Effector CD8-positive, alpha-beta T cell (primary cell): ENCODE measurements at places on chromosomes 7 and 10.

- no peak for DNase-seq
These were observed 40.2 kb upstream of the LCOR start for GRCh38 chr10:96791902-96792301.

- no peak for DNase-seq
These were observed 9.8 kb upstream of the PNLIPRP3 start for GRCh38 chr10:116417821-116418220.

DNA sequence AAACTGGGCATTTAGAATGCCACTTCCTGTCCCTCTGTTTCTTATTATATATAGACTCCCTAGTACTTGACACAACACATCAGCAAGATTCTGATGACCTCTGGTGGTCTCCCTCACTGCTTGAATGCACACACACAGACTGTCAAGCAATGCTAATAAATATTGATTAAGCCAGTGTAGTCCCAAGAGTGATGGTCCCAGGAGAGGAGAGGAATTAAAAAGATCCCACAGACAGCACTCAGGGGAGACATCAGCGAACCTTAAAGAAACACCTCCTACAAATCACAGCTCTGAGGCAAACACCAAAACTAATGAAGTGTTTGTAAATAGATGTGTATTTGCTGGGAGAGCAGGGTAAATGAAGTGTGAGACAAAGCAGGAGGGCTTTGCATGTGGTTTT lies 1291.2 kb downstream of the XPNPEP1 start:
- DNase-seq: no peak

DNA sequence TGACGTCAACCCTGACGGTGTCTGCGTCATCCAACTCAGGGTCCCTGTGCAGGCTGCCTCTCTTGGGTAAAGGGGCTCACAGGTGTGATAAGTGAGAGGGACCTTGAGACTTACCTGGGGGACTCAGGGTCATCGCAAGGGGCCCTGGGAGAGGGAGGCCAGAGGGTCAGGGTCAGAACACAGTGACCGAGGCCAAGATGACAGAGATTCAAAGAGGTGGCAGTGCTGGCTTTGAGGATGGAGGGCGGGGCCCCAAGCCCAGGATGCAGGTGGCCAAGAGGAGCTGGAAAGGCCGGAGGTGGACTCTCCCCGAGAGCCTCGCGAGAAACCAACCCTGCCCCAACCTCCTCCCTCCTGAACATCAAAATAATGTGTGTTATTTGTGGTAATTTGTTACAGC lies 165.2 kb upstream of the PPP2R2D start:
- no peak for DNase-seq

DNA sequence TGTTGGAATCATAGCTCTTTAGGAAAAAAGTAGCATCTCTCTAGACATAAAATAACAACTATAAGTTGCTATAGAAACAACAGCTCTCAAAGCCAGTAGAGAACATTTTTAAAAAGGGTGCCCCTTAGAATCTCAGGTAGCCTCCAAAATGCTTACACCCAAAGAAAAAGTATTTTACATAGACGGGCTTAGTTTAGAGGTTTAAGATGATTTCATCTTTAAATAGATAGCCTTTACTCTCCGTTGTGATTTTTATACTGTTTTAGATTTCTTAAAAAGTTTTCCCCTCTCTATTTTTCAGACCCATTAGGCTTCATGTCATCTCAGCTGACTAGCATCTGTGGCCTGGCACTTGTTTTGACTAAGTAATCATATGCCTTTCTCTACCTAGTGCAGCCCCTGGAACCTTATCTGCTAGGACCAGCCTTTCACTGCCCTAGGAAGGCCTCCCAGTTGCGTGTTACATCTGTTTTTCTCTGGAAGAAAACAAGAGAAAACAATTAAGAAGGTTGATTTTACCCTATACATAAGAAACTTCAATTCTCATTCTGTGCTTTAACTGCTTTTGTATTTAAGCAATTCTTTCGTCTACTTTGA lies 6.9 kb upstream of the BPGM start:
- DNase-seq: no peak

GRCh38 chr7:158076215-158076614 lies 511.4 kb downstream of the PTPRN2 start:
- DNase-seq: no peak

DNA sequence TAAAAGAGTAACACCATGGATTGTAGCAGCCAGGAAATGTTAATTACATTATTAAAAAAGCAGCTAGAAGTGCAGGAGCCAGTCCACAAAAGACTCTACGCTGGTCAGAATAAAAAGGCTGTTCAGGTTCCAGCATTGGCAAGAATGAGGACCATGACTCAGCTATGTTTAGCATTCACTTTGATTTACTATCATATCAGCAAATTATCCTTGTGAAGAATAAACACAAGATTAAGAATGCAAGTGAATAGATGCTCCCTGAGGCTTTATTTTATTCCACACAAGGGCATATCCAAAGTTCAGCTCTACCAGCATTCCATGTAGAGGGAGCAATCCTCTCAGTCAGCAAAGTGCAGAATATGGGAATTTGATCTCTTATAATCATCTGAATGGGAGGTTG lies 13.6 kb downstream of the DGKB start:
- DNase-seq: no peak

- DNase-seq: no peak
These were observed 41.8 kb upstream of the PLCE1 start for GRCh38 chr10:93951905-93952304.

DNA sequence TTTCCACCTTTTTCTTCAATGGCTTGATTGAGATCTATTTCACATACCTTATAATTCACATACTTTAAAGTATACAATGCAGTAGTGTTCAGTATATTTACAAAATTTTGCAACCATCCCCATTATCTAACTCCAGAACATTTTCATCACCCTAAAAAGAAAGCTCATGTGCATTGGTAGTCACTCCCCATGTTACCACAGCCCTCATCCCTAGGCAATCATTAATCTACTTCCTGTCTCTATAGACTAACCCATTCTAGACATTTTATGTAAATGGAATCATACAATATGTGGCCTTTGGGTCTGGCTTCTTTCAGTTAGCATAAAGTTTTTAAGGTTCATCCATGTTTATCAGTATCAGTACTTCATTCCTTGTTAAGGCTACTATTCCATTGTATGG lies 214.2 kb downstream of the WDR11 start:
- no peak for DNase-seq

GRCh38 chr7:100003711-100004661 lies 11.4 kb upstream of the ZKSCAN1 start:
- no peak for DNase-seq

DNA sequence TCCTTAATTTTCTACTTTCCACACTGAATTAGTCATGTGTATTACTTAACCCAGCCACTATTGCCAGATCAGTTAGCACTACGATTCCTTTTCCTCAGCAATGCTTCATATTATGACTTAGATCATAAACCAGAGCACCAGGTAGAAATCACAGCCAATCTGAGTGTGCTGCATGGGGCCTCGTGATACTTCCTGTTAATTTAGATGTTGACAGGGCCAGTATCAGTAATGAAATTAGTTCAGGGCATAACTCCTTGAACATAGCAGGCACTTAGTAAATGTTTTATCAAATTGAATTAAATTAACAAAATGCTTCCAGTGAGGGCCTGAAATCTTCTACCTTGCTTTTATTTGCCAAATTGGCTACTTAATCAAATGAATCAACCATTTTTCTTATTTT lies 169.3 kb upstream of the LRGUK start:
- DNase-seq: no peak

DNA sequence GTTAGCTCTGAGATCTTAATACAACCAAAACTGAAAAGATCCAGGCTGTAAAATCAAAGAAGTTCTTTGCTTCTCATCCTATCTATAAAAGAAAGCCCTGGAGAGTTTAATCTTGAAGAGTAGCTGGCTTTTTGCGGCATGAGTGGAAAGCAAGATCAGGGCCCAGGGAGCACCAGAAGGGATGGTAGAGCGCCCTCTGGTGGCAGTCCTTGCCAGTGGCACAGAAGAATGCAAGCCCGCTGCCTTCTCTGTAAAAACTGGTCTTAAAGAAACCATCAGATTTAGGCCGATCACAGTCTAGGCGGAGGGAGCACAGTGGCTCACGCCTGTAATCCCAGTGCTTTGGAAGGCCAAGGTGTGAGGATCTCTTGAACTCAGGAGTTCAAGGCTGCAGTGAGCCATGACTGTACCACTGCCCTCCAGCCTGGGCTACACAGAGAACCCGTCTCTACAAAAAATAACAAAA lies 35.6 kb downstream of the CPN1 start:
- peak; percentile 75 for DNase-seq

GRCh38 chr10:77090381-77091356 lies 546.9 kb downstream of the KCNMA1 start:
- DNase-seq: no peak

DNA sequence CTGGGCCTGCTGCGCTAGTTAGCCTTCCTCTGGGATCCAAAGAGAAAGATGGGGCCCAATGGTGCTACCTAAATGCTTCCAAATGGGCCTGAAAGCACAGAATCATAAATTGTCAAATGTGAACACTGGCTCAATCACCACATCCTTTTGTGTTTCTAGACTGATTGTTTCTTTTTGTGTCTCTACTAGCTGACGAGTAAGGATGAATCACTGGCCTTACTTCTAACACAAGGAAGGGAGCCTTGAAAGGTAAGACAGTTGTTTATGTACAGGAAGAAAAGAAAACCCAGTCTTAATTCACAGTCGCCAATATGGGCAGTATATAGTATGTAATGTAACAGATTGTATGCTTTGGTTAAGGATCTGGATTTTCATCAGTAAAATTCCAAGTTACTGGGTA lies 89.5 kb downstream of the ZNF92 start:
- no peak for DNase-seq

- no peak for DNase-seq
These were observed 72.7 kb downstream of the CUBN start for GRCh38 chr10:17056781-17057428.

GRCh38 chr10:15245530-15245929 lies 77.0 kb upstream of the NMT2 start:
- no peak for DNase-seq

DNA sequence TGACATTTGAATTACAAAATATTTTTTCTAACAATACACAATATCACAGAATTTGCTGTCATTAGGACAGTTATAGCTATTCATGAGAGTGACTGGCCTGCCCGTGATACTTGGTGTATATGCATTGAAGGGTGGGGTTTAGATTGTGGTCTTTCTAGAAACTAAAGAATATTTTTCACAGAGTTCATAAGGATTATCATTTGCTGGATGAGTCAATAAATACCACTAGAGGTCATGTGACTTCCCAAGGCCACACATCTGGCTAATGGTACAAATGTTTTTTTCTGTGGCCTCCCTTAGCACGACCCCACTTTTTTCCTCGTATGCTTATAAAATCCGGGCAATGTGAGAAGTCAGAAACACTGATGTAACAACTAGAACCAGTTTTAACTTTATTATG lies 5.2 kb downstream of the OPTN start:
- no peak for DNase-seq

- DNase-seq: no peak
These were observed 6.5 kb upstream of the OIT3 start for GRCh38 chr10:72887043-72887442.

DNA sequence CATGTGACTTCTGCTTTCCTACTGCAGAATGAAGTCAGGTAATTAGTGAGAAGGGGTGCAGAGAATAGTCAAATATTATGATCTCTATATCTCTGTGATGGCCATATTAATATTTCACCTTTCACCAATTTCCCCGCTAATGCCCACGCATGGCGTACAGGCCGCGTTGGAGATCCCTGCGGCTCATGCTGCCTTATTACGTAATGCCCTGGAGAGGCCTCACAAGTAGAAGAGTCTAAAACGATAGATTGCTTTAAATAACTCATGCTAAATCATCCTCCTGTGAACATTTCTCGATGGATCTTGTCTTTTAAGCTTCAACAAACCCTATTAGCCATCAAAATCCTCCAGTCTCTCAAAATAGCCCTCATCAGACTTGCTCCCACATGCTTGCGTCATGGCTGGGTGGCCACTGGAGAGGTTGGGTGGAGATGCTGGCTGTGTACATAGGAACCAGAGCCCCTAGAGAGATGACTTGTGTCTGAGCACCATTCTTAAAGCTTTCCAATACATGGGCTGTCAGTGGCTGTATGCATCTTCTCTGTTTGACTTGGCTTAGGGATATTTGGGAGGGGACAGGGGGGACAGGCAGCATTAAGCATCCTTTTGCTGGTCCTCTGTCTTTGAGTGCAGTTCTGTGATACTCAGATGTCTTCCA lies 79.5 kb upstream of the INSYN2A start:
- no peak for DNase-seq

DNA sequence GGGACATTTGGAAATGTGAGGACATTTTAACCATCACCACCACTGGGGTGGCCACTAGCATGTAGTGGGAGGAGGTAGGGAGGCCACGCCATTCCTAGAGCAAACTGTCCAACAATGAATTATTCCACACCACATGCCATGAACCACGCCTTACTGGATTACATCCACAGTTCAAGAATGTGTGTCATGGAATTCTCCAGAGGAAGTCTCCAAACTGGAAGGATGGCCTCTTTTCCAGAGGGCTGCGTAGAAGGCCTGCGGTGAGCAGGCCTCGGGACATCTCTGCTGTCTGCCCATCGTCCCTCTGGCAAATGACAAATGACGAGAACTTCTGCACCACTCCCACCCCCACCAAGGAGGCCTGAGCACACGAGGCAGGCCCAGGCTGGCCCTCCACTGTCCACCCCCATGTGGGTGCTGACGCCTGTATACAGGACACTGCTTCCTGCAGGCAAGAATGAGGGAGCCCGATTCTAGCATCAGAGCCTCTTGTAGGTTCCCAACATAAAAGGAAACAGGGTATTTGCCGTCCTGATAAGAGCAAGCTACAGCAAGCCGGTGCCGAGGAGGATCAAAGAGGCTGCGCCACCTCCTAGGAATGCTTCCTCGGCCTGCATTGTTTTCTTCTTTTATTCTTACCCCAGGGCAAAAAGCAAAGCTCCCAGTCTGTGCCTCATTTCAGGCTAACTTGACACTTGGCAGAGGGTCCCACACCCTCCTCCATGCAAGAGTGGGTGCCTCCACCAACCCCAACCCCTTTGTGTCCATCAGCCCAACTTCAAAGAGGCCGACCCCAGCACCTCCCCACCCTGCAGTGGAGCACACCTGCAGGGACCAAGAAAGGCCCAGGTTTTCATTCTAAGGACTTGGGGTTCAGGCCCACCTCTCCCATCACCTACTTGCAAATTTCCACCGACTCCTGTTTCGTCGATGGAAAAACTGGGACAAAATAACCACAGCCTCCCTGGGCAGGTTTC lies 23.9 kb downstream of the TNS3 start:
- DNase-seq: no peak

DNA sequence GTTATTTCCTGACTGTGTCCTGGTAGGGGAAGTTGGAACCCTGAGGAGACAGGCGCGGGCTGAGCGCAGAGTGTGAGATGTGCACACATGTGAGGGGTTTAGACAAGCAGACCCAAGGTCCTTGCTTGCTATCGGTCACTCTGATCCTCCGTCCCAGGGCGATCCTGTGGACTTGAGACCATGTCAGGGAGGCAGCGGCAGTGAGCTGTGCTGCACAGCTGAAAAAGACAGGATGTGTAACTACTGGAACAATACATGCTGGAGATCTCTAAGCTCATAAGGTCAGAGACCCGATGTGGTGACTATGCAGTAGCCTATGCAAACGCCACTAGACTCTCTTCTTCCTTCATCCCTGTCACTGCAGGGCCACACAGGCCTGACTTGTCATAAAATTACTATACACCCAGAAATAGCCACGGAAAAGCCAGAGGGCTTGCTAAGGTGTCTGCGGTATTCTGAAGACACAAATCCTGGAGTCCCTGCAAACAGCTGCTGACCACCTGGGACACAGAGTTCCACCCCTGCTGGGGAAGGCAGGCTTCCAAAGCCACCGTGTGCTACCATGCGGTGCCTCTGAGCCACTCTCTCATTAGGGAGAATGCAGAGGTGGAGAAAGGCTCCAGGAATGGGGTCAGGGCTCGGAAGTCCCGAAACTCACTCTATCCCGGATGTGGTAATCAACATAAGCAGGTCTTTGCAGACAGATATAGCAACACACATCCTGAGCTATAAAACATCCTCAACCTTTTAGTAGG lies 91.1 kb upstream of the DDC start:
- no peak for DNase-seq
